ENCODE measurements at places on chromosomes 11 and 22. TPM values are rescaled to one million over a fixed set of nuclear protein-coding genes. Genes with fewer than 3 reads are reported as not detected.

STIP1 gene
- total RNA-seq = 331 TPM

DNA sequence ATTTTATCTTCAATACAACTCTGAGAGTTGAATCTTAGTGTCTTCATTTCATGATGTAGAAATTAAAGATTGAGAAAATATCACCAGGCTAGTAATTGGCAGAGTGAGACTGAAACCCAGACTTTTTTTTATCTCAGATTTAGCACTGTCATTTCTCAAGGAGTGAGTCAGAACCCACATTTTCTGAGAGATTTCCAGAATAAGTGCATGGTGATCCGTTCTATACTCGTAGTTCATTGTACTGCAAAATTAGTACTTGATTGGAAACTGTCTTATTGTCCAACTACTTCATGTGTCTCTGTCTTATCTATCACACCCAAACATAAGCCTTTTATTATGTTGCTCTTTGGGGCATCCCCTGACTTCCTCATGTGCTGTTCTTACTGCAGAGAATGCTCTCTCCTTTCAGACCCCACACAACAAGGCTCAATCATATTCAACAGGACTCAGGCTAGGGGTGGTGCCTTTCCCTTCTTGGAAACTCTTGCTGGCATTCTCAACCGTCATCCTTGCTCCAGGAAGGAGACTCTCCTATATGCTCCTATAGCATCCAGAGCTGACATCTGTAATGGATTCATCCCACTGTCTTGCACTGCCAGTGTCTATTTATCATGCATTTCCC is 76.7 kb upstream of the BLID start:
- DNase-seq = no peak

PATE4 gene
- total RNA-seq = not detected

DNA sequence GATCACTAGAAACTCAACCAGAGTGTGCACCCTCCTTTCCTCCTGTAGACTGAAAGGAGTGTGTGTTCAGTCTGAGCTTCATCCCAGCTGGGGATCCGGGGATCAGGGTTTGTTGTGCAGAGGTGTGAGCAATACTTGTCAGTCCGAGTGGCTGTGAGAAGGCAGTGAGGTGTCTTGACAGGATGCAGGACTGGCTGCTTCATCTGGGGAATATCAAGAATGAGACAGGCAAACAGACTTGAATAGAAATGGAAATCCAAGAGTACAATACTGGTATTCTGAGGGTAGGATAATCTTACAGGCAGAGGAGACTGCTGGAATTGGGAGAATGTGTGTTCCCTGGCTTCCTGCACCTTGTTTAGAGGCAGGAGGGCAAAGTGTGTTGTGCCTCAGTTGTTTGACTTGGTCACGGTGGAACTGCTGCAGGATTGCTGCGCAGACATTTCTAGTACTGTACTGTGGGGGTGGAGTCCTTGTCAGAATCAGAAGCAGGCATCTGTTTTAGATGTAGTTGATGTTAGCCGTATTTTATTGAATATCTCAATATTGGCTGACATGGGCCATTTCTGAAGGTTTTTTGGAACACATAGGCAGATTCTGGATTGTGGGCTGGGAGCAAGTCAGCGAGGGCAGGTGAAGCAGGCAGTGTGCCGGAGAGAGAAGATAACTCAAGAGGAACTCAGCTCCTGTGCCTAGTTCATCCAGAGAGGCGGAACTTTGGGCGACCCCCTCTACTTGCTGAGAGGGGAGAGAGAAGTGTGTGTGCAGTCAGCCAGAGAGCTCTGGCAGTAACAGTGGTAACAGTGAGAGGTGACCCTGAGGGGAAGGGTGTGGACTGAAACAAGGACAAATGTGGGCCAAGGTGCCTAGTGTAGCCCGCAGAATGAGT is 27.1 kb upstream of the GRK2 start:
- DNase-seq = no peak

USH1C gene
- total RNA-seq = not detected

DNA sequence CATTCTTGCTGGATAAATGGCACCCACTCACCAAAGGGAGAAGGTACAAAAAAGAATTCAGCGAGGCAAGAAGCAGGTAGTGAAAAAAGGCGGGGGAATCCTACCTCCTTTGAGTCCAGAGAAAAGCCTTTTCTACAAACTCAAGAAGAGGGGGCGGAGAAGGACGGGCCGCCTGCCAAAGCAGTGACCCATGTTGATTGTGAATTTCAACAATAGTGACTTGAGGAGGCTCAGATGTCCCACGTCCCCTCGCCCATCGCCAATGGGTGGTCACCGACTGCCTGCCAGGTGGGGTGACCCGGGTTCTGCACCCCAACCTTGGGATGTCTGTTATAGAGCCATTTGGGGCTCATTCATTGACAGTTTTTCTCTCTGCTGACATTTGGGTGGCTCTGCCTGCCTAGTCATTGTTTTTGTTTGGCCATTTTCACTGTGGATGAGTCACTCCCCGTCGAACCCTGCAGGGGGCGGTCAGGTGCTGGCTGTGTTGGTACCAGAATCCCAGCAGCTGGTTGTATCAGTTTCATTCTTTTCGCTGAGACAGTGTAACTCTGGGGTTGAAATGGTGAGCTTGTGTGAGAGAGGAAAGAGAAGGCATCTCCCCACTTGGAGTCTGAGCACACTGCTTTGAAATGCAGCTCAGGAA is 163.4 kb upstream of the NCAM1 start:
- DNase-seq = no peak

- DNase-seq = no peak
Observed at GRCh38 chr22:42519525-42520401, at the start of gene RRP7A. Gene RRP7A, minus strand, starts transcription at chr22:42519796. Its CDS starts 10 bp downstream, at chr22:42519786.

Data from pulmonary artery endothelial cell (primary cell).